Suprapubic skin (tissue), 4 donors: ENCODE measurements at places on chromosomes 2 and 18.
A peak's percentile ranks its signal among the peaks of the same experiment; 100 is the strongest.

DNA sequence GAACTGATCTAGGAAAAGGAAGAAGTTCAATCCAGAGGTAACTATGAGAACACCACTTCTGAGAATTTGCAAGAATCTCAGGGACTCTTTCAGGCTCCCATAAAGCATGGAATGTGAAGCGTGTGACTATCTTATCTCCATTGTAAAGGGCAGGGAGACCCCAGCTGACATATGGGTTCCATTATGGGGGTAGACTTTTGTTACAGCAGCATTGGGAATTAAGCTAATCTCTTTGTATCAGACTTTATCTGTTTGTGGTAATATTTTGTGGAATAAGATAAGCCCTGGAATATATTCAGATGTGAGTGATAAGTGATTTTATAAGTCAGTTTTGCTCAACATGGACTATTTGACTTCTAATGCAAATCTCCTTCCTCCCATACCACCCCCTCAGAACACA, 468.3 kb downstream of the MEIS1 start:
- no peak for DNase-seq

- no peak for DNase-seq
These were observed 64.8 kb upstream of the SLC1A4 start for GRCh38 chr2:64924170-64924934.

- DNase-seq, result no peak
These were observed 176.3 kb upstream of the NABP1 start for GRCh38 chr2:191501561-191502168.

DNA sequence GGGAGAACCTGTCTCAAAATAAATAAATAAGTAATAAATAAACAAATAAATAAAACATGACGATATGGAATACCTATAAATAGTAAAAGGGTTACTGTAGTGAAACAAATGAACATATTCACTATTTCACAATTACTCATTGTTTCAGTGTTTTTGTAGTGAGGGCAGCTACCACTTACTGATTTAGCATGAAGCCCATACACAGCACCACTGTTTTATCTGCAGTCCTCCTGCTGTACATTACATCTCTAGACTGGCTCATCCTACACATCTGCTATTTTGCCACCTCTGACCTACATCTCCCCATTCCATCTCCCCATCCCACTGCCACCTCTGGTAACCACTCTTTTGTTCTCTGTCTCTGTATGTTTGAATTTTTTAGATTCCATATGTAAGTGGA, 332.7 kb upstream of the SMIM21 start:
- DNase-seq, result no peak

DNA sequence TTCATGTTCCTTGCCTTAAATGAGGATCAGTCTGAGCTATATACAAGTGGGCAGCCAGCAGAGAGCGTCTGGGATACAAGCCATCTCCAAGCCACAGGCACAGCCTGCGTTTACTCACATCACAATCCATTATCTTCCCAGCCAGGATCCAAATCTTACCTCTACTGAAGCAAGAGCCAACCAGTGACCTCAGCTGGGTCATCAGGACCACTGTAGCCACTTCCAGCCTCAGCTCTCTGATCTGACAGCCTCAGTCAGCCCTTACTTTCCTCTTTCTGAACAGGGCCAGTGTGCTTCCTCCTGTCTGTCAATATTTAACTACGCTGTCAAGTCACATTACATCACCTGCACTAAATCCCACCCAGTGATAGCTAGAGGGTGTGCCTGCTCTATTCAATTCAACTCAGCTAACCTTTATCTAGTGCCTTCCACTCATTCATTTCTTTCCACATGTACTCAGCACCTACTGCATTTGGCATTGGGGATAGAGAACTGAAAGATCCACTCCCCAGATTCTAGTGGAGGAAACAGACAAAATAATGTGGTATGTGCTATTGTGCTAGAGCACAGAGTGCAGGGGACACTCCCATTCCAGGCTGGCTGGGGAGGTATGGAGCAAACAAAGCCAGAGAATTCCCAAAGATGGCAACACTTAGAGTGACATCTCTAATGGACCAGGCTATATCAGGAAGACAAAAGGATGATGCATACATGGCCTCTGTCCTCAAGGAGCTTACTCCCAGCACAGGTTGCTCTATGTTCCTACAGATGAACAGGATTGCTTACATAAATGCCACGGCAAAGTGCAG, 146.5 kb downstream of the NCKAP5 start:
- no peak for DNase-seq

DNA sequence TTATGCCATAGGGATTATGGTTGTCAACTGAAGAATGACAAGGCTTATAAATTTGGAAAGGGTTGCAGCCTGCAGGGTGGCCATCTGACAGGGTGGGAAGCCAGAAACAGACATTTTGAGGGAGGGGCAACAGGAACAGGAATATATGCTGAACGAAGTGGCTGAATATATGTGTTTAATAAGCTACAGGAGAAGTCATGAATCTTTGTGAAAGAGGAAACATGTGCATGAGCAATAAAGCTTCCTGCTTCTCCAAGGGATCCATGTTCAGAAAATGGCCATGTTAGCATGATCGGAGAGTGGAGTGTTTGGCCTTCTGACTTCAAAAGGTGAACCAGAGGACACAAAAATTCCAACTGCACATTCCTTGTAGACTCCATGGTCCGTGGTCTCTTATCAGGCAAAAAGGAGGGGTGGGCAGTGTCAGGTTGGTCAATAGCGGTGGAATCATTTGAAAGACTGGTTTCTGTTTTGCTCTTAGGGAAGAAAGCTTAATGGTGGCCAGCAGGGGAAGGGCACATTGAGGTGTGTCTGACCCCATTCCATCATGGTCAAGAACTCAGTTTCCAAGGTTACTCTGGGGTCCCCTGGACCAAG, 144.1 kb downstream of the SOCS6 start:
- DNase-seq, result no peak

- no peak for DNase-seq
These were observed 252.9 kb downstream of the ATAD2B start for GRCh38 chr2:23673830-23674679.

GRCh38 chr2:238299803-238300202, 11.4 kb upstream of the PER2 start:
- DNase-seq, result no peak

GRCh38 chr18:4107049-4107467, 348.0 kb downstream of the DLGAP1 start:
- DNase-seq, result no peak

DNA sequence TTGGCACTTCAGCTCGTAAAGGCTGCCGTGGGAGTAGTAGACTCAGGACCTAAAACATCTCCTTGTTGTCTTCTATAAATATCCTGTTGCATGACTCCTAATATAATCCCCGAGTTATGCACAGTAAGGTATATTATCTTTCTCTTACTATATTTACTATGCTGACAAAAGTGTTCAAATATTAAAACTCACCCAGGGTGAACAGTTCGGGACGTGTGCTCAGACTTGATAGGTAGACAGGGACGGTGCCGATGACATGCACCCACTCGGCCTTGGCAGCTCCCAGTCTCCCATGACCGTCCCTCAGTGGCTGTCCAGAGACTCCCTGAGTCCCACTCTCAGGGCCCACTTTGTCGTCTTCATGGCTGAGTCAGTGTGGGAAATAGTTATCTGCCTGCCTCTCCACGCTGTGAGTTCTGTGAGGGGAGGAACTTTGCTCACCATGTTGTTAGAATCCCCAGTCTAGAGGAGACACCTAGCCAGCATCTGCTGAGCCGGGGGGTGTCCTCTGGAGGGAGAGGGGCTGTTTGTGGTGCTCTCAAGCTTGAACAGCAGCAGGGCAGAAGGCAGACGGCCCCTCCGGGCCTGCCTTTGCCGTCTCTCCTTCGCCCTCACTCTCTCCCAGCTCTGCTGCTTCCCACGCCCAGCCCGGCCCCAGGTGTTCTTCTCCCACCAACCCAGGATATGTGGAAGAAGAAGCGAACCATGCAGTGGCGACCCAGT, 75.0 kb downstream of the DGKD start:
- peak; percentile 67 for DNase-seq

DNA sequence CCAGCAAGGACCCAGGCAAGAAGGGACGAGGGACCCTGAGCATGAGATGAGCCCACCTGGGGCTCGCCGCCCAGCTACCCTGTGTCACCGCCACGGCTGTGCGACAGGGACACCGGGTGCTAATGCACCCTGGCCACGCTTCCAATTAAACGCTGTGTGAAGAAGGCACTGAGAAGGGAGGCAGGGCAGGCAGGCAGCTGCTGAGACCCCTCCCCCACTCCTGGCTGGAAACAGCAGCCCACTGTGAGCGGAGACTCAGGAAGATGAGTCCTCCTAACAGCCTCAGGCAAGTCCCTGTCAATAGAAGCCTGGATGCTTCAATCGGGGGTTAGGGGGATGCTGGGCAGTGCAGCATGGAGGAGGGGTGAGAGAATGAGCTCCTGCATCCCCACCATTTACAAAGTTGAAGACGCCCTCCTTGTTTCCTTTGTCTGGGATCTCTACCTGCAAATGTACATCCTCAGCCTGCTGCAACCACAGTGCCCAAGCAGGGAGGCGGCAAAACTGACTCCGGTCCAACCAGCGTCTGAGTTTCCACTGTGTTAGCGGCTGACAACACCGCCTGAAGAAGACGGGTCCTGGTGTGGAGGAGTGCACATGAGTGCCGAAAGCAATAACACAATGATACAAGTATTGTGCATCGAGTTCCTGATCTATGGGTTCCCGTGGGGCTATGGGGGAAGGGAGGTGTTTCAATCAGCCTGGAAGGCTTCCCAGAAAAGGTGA, 12.8 kb downstream of the TMEM163 start:
- no peak for DNase-seq

DNA sequence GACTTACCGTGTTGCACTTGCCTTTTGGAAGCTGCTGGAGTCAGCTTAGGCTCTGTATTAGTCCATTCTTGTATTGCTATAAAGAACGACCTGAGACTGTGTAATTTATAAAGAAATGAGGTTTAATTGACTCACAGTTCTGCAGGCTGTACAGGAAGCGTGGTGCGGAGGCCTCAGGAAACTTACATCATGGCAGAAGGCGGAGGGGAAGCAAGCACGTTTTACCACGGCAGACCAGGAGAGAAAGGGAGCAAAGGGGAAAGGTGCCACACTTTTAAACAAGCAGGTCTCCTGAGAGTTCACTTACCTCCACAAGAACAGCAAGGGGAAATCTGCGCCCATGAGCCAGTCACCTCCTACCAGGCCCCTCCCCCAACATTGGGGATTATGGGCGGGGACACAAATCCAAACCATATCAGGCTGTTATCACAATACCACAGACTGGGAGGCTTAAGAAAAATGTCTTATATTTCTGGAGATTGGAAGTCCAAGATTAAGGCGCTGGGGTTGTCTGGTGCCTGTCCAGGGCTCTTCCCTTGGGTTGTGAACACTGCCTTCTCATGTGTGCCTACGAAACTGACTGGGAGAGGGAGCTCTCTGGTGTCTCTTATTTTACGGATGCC, 3.6 kb upstream of the D2HGDH start:
- DNase-seq, result no peak

DNA sequence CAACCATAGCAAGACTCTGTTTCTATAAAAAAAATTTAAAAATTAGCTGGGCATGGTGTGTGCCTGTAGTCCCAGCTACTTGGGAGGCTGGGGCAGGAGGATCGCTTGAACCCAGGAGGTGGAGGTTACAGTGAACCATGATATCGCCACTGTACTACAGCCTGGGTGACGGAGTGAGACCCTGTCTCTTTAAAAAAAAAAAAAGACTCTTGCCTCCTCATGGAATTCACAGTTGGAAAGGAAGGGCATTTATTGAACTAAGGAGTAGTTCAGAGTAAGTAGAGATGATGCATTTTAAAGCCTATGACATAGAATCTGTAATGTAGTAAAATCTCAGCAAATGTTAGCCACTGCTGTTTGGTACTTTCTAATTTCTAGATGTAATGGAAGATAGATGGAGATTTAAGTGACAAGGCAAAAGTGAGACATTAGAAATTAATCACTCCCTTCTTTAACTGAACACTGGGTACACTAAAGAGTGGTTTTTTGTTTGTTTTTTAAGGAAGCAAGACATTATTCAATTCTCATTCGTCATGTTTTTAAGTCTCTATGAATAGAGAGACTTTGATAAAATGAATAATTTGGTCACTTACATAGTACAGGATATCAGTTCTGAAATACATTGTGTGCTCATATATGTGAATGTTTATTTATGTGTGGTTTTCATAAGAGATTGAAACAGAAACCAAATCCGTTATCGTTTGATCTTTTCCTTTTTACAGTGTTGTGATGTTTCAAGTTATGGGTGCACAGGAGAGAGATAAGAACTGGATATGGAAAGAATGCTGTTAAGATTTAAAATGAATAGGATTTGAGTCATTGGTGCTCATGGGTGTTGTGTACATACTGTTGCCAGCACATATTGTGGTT, 186.1 kb upstream of the STON1 start:
- no peak for DNase-seq

DNA sequence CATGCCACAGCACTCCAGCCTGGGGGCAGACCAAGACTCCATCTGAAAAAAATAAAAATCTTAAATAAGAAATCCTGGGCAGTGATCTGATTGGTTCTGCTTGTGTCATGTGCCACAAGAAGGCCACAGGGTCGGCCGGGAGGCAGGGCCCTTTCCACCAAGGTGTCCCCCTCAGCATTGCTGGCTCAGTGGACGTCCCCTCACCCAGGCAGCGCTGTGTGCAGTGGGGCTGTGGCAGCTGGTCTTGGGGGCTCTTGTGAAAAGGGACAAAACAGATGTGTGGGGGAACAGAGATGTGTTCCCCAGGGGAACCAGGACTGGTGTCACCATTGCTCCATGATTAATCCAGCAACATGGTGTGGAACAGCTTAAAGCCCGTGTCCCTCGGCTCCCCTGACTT, 60.5 kb downstream of the HS6ST1 start:
- DNase-seq, result peak; percentile 72

GRCh38 chr2:238148981-238149380, 9.8 kb upstream of the ERFE start:
- no peak for DNase-seq

- DNase-seq, result no peak
These were observed 1.2 kb downstream of the THAP4 start for GRCh38 chr2:241635756-241636155.

DNA sequence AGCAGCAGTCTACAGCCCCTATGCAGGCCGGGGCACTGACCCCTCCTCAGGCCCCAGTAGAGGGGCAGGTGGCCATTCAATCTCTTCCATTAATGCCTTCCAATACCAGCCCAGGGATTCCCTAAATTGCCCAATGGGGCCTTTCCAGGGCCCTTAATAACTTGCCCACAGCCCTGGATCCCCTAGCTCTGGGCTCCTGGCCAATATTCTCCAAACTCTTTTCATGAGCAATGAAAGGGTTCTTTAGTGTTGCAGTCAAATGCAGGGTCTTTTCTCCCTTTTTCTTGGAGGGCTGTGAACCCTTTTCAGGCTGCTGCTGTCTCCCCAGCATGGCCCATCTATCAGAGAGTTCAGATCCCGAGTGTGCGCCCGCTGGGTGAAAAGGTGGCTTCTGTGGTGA, 41.3 kb upstream of the SLC1A4 start:
- DNase-seq, result no peak

DNA sequence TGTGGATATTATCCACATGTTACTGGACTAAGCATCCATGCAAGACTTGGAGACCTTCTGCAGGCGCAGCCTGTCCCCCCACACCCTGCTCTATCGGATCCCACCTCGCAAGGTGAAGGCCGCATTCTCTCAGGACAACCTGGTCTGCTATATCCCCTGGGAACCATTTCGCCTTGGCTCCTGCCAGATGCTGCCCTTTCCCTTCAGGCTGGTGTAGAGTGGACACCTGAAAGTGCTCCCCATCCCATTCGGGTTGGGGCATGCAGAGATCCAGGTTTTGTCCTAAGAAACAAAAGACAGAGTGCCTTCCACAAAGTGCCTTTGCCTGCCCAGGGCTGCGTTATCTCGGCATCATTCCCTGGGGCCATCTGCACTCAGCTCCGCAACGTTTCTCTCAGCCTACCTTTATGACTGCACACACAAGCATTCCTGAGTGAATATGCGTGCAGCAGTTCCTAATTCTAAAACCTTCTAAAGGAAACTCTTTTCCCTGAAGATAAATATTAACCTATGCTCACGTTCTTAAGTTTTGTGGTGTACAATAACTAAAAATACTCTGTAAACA, 20.5 kb downstream of the FHL2 start:
- peak; percentile 27 for DNase-seq
